ENCODE measurements at places on chromosomes 2 and 18. TPM values are rescaled to one million over a fixed set of nuclear protein-coding genes. Genes with fewer than 3 reads are reported as not detected.

DNA sequence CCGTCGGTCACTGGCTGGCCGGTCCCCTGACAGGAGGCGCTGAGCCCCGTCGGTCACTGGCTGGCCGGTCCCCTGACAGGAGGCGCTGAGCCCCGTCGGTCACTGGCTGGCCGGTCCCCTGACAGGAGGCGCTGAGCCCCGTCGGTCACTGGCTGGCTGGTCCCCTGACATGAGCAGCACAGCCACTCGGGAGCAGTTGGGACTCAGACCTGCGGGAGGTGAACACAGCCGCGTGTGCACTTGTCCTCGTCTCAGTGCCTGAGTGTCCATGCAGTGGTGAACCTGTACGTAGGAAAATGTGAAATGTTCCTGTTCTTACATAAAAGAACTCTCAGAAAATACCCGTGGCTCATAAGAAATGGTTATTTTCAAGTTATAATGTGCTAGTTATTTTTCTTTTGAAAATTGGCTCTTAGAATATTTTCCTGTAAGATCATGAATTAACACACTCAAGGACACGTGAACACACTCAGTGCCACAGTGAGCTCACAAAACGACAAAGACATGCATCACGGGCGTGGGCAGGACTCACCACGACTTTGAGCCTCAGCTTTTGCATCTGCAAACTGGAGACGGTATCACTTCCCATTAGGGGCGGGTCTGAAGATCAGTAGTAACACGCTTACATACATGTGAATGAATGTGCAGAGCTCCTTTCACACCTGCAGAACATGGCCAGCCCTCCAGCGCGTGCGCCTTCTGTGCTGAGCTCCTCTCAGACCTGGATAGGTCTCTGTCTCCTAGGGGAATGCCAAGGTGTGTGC, 21.1 kb upstream of the NFATC1 start:
- DNase-seq: no peak

DNA sequence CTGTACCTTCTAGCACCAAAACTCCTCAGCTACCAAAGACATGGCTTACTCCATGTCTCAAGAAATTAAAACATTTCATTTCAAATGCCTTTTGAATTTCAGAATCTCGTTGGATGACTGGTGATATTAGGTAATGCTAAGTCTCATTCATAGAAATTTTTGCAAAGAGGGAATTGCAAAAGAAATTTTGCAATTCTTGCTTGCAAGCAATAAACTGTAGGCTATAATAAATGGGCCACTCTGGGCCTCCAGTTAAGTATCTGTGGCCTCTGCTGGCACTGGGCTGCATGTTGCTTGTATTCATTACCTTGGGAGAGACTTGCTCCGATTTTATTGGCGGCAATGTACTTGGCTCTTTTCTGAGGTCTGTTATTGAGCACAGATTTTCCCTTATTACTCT, 2.8 kb upstream of the LCLAT1 start:
- no peak for DNase-seq

The ARL4C gene
- total RNA-seq: 52.9 TPM

DNA sequence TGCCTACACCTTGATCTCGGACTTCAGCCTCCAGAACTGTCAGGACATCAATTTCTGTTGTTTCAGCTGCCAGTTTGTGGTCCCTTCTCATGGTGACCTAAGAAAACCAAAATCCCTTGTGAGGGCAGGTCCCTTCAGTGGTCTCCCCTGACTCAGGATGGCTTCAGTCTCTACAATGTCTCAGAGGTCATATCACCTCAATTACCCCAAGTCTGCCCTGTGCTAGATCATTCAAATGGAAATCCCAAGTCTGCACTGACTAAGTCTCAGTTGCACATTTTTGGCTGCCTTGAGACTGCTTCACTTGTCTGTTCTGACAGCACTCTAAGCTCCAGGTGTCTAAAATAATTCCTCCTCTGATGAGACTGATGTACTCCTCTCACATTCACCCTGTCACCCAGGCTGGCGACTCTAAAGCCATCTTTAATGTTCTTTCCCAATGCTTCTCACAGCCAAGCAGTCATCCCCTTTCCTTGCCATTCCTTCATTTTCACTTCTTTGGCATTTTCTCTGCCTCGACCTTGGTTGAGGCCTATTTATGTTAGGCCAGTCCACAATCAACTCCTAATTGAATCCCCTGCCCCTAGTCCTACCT, 470.8 kb downstream of the DLGAP1 start:
- DNase-seq: no peak

DNA sequence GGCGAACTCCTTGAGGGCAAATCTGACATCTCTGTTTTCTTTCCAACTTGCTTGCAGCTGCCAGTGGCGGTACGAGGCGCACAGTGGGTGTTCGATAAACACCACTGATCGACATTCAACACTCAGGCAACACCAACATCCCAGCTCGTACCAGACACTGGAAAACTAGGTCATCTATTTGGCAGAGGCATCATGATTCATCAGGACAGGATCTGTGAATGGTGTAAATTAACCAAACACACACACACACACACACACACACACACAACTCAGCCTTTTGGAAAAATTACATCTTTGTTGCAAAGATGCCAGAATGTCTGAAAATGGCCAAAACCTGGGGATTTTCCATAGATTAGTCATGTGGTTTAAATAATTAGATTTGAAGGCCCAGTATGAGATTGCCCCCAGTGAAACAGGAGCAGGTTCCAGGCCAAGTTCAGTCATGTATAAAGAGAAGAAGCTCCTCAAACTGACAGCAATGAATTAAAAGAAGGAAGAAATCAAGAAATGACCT, 150.5 kb upstream of the NCKAP5 start:
- DNase-seq: no peak

DNA sequence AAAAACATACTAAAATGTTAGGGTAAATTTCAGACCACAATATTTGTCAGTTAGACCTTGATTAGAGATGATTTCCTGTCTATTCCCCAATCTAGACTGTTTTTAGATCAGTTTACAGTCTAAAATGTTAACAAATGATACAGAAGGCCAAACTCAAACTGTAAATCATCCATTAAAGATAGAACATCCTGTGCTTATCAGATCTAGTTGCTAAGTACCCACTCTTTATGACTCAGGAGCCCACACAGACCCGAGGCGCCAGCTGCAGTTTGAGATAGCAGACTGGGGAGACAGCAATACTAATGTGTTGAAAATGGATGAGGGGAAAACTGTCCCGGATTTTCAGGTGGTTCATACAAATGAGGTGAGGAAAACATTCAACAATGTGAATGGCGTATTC, 113.3 kb downstream of the SCG2 start:
- no peak for DNase-seq

DNA sequence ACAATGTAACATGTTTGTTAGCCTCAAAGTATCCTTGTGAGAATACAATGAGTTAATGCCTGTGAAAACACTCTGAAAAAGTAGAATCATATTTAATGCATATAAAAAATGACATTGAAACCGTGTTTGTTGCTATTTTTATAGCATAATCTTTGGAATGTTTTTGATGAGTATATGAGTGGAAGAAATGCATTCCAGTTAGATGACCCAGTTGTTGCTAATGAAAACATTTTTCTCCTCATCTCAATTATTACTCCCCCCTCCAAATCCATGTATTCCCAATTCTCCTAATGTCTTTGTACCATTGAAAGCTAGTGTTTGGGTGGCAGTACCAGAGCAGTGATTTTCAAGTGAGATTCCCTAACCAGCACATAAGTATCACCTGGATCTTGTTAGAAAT, 67.1 kb upstream of the DSEL start:
- no peak for DNase-seq

The MTIF2 gene
- 49.8 TPM for total RNA-seq

DNA sequence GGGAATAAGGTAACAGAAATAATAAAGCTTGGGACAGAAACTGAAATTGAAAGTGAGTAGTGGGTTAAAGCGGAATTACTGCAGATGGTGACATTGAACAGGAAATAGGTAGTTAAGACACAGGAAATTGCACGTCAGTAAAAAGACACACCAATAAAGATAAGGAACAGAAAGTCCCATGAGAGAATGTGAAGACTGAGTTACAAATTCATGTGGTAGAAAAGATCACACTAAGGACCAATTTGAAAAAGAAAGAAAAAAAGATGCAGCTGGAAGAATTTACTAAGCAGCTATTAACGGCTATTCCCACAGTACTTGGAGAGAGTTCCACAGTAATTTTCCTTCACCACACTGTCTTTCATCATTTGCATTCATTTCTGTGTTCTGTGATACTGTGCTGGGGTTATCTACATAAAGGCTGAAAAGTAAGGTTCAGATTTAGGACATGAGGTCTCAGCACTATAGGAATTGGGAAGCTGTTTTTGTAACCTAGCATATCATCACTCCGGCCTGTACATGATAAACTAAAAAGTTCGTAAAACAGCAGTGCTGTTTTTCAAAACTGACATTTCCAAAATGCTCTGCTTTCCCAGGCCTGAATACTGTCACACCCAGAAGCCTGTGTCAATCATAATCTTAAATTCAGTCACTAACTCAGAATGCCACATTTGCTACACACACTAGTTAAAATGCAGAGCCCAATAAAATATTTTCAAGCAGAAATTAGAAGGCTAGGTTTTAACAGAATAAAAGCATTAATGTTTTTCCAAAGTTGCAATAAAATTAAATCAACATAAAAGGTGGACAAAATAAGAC, 42.9 kb downstream of the SRBD1 start:
- DNase-seq: no peak

DNA sequence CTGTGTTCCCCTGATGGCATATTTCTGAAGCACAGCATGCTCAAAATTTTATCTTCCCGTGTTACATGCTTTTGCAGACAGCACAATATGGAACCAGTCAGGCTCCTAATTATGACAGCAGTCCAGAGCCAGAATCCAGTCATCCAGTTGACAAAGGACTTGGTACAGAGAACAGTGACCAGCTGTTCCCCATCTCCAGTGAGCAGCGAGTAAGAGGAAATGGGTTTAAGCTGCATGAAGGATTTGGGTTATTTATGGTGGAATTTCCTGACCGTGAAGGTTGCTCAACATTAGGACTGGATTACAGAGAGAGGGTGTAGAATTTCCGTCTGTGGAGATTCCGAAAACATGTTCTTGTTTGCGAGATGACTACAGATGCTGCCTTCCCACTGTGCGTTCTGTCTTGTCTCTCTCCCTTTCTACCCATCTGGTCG, 24.4 kb downstream of the SGPP2 start:
- DNase-seq: no peak

- no peak for DNase-seq
These were observed 402.9 kb downstream of the ERBB4 start for GRCh38 chr2:212135739-212136138.

DNA sequence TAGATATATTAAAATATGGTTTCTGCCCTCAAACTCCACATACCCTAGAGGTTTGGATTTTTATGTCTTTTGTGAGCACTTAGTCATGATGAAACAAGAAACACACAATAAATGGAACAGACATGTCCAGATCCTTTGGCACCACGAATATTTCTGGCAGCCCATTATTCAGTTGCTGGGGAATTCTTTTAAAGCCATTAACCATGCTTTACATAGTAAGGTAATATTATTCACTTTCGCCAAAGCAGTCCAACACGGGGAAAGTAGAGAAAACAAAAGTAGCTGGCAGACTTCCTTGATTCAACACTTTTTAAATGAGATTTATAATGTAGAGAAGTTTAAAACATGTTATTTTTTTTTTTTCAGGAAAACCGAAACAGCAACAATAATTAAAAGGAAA, 235.4 kb downstream of the PIEZO2 start:
- no peak for DNase-seq

DNA sequence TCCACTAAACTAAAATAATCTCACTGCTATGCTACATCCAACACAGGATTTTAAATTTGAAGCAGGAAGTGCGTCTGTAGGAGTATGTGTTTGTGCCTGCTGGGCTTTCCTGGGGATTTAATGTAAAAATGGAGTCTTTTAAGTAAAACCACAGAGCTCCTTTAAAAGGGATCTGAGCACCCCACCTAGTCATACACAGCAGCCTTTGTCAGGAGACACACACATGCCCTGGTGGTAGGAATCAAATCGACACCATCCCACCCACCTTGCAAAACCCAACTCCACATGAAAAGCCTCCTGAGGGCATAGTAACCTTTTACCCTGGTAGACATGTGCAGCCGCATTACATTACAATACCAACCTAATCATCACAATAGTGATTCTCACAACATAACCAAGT, 29.1 kb downstream of the UXS1 start:
- DNase-seq: no peak

- no peak for DNase-seq
These were observed 32.2 kb upstream of the SPRED2 start for GRCh38 chr2:65464604-65465003.

DNA sequence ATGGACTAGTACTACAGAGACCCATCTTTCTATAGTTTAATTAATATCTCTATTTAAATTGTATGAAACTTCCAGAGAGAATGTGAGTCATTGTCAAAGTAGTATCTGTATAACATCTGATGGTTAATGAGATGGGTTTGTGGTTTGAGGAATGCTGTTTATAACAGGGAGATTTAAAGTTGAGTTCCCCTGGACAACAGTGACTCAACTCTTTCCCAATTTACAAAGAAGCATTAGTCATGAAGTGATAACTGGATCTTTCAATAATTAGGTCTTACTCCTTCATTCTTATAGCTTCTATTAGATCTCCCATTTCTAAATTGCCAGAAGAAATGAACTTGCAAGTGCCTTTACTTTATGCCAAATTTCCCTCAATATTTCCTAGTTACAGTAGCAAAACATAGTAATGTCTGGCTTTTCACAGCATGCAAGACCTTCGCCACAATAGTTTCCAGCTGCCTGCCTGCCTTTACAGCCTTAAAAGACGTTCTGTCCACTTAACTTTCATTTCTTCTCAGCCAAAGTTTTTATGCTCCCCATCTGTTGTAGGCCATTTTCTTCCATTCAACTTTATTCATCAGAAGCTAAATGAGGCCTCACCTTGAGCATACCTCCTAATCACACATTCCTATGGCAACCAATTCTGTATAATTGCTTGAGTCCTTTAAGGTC, 47.7 kb upstream of the WDR75 start:
- DNase-seq: no peak

The MYO3B gene
- 4.1 TPM for total RNA-seq

DNA sequence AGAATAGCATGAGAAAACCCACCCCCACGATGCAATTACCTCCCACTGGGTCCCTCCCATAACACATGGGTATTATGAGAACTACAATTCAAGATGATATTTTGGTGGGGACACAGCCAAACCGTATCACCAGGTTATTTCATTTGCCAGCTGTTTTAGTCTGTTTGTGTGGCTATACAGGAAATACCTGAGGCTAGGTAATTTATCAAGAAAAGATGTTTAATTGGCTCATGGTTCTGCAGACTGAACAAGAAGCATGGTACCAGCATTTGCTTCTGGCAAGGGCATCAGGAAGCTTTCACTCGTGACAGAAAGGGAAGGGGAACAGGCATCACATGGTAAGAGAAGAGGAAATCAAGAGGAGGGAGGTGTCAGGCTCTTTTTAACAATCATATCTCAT, 329.2 kb downstream of the GULP1 start:
- DNase-seq: no peak

Data from activated T-cell treated with anti-CD3 and anti-CD28 coated beads, Interleukin-2, amount 50 U/mL, for 72 hours (primary cell).